ENCODE measurements at places on chromosomes 3 and 15. TPM values are rescaled to one million over a fixed set of nuclear protein-coding genes. Genes with fewer than 3 reads are reported as not detected.

The ATXN7 gene
- 9.4 TPM for total RNA-seq

The SLC2A2 gene
- total RNA-seq, result not detected

The PLEKHO2 gene
- 56.1 TPM for total RNA-seq

The CHRNA7 gene
- not detected for total RNA-seq

The EPHA3 gene
- total RNA-seq, result 1.5 TPM

The SNTN gene
- not detected for total RNA-seq

The VILL gene
- 8.0 TPM for total RNA-seq

The TRH gene
- total RNA-seq, result not detected

The WDR49 gene
- total RNA-seq, result 1.0 TPM

The ITIH1 gene
- not detected for total RNA-seq
